ENCODE measurements at places on chromosomes 7 and 10.

DNA sequence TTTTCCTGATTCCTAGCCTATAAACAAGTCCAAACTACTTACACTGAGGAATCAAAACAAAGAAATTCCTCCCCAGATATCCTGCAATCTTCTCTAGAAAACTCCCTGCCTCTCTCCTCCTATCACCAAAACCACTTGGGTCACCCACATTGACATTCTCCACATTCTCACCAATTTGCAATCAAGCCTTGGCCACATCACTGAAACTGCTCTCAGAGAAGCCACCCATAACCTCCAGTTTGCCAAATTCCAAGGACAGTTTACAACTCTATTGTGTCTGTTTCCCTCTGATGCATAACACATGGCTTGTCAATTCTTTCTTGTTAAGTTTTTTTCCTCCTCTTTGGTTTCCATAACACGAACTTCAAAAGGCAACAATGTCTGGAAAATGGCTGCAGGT is 233.5 kb downstream of the XPNPEP1 start:
- no peak for DNase-seq

- no peak for DNase-seq
These were observed 24.6 kb upstream of the DGKI start for GRCh38 chr7:137871170-137871915.

DNA sequence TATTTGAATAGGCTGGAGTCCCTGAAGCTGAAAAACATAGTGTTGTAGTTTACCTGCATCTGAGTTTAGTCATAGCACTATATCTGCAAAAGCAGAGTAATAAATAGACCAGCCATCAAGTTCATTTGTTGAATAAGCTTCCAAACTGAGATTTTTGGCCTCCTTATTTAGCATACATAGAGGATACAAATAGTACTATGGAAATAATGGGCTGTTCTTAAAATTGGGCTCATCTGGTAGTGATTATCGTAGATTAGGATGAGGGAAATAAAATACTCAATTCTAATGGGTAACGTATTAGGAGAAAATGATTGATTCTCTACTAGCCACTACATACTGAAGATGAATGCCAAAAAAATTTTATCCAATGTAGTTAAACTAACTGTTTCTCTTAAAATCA is 41.4 kb upstream of the TMEM196 start:
- DNase-seq: no peak

DNA sequence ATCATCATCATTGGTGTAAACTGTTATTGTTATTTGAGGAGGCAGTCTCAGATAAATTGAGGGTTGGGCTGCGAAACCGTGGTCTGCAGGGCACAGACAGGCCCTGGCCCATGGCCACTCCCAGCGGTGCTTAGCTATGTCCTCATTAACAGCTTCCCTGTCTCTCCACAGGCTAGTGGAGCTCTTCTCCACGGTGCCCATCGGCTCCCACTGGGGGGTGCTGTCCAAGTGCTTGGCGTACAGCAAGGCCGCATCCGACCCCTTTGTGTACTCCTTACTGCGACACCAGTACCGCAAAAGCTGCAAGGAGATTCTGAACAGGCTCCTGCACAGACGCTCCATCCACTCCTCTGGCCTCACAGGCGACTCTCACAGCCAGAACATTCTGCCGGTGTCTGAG is 21.6 kb downstream of the GPR26 start:
- no peak for DNase-seq

GRCh38 chr10:70063418-70064098 is 10.9 kb downstream of the MACROH2A2 start:
- no peak for DNase-seq

DNA sequence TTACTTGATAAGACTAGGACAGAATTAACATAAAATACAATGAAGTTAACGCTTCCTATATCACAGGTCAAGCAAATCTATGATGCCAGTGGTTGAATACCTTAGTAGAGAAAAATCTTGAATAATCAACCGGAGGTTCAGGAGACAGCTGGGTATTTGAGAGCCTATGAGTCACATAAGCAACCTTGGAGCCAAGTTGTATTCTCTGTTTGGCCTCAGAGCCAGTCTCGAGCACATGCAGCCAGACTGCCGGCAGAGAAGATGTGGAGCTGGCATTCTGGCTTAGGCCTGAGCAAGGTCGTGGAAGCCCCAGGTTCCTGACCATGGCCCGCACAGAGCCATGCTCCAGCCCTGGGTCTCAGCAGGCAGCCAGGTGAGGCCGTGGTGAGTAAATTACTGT is 90.3 kb downstream of the FAM204A start:
- DNase-seq: no peak

DNA sequence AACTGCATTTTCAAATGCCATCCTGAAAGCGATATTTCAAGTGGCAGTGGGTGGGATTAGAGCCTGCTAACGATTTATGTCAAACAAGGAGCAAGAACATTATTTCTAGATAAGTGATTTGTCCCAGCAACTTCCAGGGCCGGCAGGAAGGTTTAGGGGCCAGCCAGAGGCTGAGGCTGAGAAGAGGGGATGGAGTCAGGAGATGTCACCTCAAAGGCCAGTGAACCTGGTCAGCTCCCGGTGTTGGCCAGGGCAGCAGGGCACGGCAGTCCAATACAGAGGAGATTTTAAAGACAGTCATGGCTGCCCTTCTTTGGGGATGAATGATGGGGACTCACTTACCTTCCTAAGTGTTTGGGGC is 105.7 kb upstream of the PPIF start:
- DNase-seq: no peak

DNA sequence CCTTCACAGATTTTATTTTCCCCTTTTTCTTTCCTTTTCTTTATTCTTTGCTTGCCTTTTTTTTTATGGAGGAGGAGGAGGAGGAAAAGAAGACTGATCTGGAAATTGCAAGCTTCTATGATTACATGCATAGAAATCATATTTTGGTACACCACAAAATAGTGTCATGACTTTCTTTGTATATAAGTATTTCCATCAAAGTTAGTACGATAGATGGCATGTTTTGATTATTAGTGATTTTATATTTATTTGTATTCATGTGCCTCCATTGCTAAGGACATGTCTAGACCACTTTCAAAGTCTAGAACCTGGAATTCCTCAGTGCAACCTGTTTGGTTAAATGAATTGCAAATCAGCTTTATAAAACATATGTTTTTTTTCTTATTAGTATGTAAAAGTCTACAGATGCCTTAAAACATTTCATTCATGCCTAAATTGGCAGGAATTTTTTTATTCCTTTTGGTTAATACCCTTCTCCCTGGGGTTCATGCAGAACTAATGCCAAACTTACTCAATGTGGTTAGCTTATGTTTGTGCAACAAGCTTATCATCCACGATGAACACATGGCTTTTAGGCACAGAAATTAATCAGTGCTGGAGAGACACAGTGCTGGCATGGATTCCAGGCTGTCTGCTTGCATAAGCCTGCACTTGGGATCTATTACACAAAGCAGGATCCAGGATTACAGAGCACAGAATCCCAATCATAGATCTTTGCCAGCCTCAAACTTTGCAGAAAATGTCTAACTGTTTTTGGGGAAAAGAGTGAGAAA is 213.1 kb downstream of the CHRM2 start:
- no peak for DNase-seq

GRCh38 chr10:44387853-44388251 is 3.0 kb upstream of the CXCL12 start:
- no peak for DNase-seq

DNA sequence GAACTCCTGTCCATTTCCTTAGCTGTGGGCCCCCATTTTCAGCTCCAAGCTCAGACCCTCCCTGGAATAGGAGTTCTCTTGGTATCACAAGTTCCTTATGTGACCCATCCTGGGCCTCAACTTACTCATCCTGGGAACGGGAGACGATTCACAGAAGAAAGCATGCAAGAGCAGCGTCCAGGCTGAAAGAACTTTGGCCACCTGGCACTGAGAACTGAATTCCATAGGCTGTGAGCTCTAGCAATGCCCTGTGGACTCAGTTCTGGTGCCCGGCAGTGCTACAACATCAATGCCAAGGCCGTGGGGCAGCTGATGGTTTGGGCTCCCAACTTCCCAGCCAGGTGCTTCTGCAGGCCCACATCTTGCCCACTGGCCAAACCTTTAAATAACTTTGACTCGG is 3.9 kb upstream of the CUEDC2 start:
- no peak for DNase-seq

GRCh38 chr10:96374639-96374984 is 15.8 kb upstream of the OPALIN start:
- DNase-seq: no peak

- no peak for DNase-seq
These were observed 995 bp upstream of the PARD3 start for GRCh38 chr10:34816085-34816496.

GRCh38 chr10:128070721-128071416 is 55.4 kb downstream of the MKI67 start:
- DNase-seq: no peak

DNA sequence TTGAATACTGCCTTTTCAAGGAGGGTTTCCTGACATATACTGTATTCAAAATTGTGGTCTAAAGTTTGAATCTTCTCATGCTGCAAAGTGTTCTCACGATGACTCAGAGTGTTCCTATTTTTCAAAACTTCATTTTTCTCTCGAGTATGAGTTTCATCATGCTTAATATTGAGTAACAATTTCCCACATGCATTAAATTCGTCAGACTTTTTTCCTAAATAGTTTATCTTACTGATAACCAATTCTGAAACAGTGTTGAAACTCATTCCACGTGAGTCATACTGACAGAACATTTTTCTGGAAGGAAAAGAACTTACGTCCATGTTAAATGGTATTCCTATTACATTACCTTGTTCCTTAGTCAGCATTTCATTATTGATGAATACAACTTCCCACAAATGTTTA is 44.1 kb downstream of the ZNF33B start:
- no peak for DNase-seq
